Tongue (tissue), 3 donors: ENCODE measurements at places on chromosomes 5 and 9.

DNA sequence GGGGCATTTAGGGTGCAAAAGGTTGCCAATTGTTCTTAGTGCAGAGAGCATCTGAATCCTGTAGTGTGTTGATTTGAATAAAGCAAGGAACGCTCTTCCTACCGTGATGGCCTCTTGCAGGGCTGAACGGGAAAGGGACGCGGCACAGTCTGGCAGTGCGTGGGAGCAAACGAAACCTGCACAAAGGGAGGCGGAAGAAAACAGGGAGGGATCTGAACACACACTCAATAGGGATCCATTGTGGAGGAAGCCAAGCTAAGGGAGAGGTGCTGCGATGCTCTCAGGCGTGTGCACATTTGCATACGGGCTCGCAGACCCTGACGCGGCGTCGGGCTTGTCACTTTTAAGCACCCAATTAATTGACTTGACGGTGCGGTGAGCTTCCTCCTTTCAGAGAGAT is 414.0 kb upstream of the IRX1 start:
- DNase-seq, result no peak

DNA sequence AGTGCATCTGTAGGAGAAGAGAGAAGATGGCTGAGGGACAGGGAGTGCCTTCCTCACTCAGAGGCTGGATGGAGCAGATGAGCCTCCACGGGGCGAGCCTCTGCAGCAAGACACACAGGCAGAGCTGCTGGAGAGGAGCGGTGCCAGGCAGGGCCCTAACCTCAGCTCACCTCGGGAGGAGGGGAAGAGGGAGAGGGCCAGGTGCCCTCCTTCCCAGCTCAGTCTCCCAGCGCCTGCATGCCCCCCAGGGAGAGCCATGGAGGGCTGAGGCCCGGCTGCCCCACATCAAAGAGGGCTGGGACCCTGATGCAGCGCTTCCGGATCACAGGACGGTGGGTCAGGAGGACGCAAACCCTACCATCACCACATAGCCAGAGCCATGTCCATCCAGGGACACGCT is 13.6 kb upstream of the SPATA31E1 start:
- DNase-seq, result no peak

DNA sequence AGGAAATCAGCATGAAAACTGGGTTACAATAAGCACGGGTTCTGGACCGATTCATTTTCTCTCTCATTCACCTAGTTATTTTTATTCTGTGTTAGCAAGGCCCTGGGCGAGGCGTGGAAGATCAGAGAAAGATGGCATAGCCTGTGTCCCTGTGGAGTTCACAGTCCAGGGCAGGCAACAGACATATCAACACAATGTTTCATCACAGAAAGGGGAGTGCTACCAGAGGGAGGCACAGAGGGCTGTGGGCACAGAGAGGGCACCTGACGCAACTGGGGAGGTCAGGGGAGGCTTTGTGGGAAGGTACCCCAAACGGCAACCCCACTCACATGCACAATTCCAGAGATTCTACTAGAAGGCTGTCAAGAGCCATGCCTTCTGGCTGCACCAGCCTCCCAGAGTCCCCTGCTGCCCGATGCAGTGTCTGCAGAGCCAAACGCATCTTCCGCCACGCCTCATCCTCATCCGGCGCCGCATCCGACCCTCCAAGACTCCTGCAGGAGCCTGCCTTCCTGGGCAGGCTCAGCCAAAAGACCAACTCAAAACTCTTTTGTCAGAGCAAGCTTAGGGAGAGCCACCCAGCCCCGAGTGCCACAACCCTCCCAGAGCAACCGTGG is 1.4 kb downstream of the FAM193B start:
- no peak for DNase-seq

DNA sequence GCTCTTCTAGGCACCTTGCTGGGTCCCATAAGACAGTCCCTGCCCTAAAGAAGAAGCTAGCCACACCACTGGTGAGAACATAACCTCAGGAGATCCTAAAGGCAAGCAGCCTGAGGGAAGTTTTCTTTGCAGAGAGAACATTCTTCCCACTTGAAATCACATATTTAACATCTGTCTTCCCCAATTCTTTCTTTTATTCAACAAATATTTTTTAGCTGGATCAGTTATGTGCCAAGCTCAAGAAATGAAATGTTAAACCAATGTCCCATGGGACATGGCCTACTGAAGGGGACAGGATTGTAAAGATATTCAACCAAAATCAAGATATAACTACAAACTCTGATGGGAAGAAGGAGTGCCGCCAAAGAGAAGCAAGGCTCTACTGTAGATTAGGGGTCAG is 36.5 kb downstream of the FOXI1 start:
- no peak for DNase-seq

- no peak for DNase-seq
Observed at GRCh38 chr5:32453916-32454315, 9.4 kb upstream of the ZFR start.
